ENCODE measurements at places on chromosomes 5 and 9.

- DNase-seq = no peak
These were observed 40.1 kb downstream of the PFDN1 start for GRCh38 chr5:140262839-140263238.

GRCh38 chr5:78060421-78060820, 234.1 kb downstream of the AP3B1 start:
- DNase-seq = no peak

DNA sequence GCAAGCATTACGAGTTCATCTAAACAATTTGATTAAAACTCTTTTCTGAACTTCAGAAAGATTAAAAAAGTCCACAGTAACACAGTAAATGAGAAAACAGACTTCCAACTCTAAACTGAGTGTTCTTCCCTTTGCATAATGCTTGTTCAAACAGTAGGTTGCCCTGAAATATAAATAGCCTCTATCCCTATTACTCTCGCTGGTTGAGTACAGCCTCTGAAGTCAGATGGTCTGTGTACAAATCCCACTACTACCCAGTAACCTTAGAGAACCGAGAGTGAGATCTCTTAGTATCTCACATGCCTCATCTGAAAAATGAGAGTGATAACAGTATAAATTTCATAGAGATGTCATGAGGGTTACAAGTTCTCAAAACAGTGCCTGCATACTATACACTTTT, 591.6 kb downstream of the CAAP1 start:
- DNase-seq = no peak

- DNase-seq = no peak
These were observed 101.4 kb downstream of the ARHGAP26 start for GRCh38 chr5:142871363-142872193.

DNA sequence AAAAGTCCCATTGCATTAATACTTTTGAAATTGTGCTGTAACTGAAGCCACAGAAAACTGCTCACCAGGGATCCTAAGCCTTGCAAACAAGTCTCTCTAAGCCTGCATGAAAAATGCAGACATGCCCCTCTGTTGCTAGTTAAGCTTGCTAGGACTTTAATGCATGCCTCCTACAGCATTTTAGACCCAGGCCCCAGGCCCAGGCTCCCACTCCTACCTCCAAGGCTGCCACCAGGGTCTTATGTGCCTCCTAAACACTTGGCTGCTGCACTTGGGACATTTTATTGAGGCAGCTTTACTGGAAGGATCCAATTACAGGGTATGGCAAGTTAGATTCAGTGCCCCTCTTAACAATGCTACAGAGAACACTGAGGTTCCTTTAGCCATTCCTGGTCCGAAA, 467.3 kb upstream of the CLINT1 start:
- no peak for DNase-seq

DNA sequence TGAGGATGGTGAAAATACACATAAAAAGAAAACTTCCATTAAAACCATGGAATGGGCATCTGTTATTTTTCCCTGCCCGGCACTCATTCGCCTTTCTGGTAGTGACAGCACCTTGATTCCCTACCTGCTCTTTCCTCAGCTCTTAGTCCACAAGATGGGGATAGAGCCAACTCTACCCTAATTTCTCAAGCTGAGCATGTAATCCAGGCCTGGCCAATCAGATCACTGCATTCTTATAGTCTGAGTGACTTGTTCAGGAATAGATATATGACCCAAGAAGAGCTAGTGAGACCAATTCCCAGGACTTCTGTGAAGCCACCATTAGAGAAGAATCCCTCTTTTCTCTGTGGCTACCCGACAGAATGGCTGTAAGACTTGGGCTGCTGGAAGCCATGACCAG, 58.1 kb downstream of the TSSK1B start:
- DNase-seq = no peak

DNA sequence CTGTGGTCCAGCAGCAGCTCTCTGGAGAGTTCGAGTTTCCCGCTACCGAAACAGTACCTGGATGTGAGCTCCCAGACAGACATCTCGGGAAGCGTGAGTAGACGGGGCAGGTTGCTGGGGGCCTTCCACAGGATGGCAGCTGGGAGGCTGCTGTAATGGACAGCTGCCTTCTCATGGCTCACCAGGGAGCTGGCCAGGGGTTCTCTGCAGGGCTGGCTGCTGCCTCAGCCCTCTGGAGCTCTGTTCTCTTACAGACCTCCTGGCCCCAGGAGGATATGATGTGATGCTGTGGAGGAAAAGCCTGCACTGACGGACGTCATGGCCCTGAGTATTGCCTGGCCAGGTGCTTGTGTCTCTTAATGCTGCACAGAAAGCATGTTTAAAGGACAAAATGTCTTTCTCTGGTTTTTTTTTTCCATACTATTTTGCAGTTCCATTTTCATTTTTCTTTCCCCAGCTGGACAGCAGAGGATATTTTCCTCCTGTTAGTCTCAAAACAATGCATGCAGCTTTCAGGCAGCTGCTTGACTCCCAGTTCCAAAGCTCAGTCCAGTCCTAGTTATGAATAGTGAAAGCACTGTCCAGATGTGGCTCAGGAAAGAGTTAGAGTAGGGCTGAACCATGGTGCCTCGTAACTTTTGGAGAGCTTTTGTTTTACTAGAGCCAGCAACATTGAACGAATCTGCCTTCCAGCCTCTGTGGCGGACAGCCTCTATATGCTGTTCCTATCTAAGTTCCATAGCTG, 77.5 kb upstream of the RARS1 start:
- DNase-seq = no peak

DNA sequence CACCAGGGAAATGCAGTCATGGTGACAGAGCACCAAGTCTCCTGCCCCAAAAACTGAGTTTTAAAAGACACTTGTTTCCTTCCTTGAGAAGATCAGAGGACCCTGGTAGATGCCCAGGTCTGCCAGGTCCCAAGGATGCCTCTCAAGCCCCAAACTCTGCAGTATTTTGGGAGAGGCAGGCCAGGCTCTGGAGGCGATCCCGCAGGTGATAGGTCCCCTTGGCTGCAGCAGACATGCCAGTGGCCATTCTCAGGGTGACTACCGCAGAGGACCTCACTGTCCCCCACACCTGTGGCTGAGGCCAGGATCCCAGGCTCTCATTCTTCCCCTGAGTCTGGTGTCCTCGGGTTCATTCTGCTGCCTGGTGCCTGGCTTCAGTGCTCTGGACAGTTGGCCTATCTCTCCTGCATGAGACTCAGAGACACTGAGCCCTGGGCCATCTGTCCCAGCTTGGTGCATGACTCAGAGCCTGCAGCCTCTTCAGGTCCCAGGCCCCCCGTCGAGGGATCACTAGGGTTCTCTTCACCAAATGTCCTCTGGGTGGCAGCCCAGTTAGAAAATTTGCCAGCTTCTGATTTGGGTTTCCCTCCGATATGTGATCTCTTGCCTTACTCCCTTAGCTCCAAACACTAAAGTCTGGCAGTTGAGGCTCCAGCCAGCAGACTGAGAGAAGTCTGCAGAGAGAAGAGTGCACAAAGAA, 59.7 kb upstream of the GARNL3 start:
- DNase-seq = no peak
